Colonic mucosa (tissue), 4 donors: ENCODE measurements at places on chromosomes 2 and 18. TPM values are rescaled to one million over a fixed set of nuclear protein-coding genes. Genes with fewer than 3 reads are reported as not detected.

DNA sequence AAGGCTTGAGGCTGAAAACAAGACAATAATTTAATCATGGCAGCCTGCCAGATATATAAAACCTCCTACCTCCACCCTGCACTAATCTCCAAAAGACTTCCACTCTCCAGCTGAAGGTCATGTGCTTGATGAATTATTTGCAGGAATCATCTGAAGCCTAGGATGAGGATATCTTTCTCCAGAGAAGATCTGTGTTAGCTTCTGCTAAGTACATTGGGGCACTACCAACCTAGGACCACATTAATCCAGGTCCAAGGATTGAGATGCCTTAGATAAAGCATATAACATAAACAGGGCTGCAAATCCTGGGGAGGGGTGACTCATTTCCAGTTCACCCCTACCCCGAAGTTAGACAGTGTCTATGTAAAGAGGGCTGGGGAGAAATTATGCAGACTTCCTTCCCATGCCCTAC, 80.5 kb upstream of the FRZB start:
- peak; percentile 21 for DNase-seq

DNA sequence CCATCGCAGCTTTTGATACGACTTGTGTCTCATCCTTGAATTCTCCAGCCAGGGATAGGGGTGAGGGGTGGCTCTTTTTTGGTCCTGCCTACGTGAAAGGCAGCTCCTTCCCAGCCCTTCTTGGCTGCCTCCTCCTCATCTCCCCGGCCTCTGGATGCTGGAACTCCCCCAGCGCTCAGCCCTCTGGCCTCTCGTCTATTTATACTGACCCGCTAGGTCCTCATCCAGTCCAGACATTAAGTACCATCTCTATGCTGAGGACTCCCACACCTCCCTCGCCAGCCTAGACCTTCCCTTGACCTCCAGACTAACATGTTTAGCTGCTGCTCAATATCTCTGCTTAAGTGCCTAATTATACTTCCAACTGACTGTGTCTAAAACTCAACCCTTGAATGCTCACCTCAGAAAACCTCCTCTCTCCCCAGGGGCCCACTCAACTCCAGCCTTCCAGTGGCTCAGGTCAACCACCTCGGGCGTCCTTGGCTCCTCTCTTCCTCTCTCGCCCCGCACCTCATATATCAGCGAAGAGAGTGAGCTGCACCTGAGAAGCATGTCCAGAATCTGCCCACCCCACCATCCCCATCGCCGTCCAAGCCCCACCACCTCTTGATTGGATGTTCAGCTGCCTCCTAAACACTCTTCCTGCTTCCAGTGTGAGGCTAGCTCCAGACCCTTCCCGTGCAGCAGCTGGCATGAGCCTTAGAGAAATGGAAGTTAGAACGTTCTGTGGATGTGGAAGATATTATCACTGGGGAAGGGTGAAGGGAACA, 34.8 kb downstream of the TOGARAM2 start:
- no peak for DNase-seq

DNA sequence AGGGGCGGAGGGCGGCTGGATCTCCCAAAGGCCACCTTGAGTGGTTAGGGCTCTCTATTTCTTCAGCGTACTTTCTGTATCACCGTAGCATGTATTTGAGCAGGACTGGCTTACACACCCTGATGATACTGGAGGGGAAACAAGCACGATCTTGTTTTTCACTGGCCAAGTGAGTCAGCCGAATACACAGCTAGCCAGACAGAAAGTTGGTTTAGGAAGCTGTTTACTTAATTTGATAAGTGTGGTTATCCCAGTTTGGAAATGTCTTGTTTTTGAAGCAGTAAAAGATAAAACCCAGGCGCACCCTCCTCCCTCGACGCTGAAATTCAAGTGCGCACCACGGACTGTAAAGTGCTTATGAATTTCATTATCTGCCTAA, 582 bp downstream of the RIOK3 start:
- DNase-seq, result no peak

DNA sequence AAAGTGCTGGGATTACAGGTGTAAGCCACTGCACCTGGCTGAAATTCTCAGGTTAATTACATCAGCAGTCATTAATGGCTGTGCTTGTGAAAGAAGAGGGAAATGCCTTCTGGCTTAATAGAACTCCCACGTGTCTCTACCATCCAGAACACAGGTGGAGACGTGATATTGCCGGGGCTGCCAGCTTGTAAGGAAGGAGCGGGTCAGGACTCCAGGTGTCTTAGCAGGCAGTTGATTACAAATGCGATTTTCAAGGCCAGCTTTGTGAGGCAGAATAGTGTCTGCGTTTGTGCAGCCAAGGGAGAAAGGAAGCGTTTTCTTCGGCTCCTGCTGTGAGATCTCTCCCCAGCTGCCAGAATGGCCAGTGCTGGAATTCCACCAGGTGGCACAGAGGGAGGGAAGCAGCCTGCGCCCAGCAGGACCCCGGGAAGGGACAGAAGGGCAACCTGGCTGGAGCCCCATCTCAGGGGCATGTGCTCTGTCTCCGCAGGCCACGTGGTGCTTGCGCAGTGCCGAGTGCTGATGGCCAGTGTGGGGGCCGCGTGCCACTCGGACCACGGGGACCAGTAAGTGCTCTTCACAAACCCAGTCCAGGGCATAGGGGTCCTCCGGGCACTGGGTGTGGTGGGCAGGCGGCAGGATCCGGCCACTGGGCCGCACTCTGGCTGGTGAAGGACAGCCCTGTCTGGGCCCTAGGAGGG, 3.7 kb upstream of the ESPNL start:
- DNase-seq, result no peak

- DNase-seq, result peak; percentile 73
Observed at GRCh38 chr2:168639441-168639898, 163.0 kb upstream of the NOSTRIN start.

- DNase-seq, result no peak
Observed at GRCh38 chr2:94993176-94994062, 32.1 kb upstream of the MAL start.

Gene SCLY
- 36.9 TPM for total RNA-seq

DNA sequence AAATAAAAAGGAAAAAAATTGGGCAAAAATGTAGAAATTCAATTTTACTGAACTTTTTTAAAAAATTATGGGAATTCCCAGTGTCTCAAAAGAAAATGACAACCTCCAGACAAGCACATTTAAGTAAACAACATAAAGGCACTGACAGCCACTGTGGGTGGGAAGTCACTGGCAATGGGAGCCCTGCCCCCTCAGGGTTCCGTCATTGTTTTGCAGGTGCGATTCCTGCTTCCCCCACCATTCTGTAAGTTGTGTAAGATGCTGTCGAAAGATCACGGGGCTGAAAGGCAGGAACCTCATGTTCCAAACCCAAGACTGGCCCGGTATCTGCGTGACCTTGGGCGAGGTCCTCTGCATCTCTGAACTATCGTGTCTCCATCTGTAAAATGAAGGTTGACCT, 15.8 kb upstream of the ASPRV1 start:
- DNase-seq, result no peak

- DNase-seq, result no peak
Observed at GRCh38 chr18:46418663-46419260, 238.3 kb downstream of the LOXHD1 start.

DNA sequence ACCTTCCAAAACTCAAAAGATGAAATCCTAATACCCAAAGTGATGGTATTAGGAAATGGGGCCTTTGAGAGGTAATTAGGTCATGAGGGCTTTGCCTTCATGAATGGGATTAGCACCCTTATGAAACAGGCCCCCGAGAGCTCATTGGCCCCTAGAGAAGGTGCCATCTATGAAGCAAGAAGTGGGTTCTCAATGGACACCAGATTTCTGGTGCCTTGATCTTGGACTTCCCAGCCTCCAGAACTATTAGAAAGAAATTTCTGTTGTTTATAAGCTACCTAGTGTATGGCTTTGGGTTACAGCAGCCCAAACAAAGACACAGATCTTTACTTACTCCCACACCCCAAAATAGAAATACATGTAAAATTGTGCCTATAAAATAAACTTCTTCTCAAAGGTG, 45.4 kb downstream of the SOCS6 start:
- no peak for DNase-seq

DNA sequence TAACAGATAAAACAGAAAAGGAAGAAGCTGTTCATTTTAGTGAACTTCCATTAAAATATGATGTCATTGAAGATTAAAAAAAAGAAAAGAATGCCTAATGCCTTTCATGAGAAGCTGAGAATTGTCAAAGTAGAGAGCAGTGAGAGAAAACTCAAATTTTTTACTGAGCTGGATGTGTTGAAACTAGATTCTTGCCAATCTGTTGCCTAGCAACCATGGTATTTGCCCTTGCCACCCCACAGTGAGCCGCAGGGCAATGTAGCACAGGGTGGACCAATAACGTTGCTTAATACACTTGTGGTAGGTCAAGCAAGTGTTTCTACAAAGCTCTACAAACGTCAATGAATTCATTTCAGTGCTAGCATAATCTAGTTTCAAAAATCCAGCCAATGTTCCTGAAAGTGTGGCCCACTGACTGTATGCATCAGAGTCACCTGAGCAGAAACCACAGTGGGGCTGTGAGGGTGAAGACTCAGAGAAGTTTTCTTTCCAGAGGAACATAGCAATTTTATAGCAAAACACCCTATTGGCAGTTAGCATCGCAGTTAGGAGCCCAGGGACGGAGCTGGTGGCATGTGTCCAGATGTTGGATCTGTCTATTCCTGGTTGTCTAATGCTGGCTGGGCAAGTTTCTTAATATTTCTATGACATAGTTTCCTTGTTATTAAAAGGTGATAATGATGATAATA, 132.2 kb downstream of the DOCK10 start:
- no peak for DNase-seq
